ENCODE measurements at places on chromosomes 3 and 15. TPM values are rescaled to one million over a fixed set of nuclear protein-coding genes. Genes with fewer than 3 reads are reported as not detected.

DNA sequence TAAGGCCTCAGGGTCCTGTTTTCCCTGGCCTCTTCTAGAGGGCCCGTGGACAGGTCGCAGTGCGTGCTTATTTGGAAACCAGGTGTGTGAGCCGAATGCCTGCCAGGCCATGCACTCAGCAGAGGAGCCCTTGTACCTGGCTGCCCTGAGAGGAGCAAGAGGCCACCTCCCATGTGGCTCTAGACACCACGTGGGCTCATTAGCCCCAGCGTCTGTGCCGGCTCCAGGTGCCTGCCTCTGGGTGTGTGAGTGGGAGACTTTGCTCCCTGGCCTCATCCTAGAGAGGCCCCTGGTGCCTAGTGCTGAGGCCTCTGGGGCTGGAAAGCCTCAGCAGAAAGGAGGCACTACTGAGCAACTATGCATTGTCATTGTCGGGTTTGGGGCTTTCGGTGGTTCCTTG lies 50.4 kb downstream of the KLF13 start:
- DNase-seq, result no peak

- DNase-seq, result no peak
Observed at GRCh38 chr3:181719991-181720680, 8.4 kb downstream of the SOX2 start.

DNA sequence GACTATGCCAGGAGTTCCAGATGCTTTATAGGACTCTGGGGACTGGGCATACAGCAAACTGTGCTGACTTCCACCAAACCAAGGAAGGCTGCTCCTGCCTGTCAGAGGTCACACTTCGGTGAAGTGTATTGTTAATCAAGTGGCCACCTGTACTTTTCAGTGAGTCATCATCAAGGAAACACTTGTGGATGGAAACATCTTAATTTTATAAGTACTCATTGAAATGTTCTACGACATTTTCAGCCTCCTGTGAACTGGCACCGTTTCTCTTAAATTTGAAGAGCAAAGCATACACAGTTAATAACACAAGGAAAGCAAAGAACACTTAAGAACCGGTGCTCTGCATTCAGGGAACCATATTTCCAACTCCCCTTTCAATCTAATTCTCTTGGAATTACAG lies 801.7 kb upstream of the DPPA4 start:
- DNase-seq, result no peak

- DNase-seq, result no peak
Observed at GRCh38 chr3:18747383-18747782, 322.2 kb upstream of the SATB1 start.

GRCh38 chr3:68220832-68221231 lies 566.4 kb upstream of the SUCLG2 start:
- DNase-seq, result no peak

DNA sequence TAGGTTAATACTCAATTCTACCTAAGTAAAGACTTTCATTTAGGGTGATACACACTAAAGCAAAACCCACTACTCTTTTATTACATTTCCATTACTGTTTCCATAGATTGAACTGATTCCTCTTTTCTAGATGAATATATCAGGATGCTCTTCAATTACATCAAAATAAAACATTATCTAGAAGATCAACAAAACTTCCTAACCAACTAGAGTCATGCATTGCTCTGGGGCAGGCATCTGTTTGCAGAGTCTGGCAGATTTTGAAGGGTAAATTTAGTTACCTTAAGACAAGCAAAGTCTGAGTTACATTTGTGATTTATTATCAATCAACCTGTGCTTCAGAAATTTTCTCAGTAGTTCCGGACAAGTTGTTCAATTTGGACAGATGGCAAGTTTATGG lies 117.1 kb downstream of the NEK11 start:
- no peak for DNase-seq

Gene SELENOK
- total RNA-seq, result 31.6 TPM

- DNase-seq, result no peak
Observed at GRCh38 chr3:11618904-11619303, 24.8 kb downstream of the VGLL4 start.

Gene NANOGP8
- not detected for total RNA-seq

DNA sequence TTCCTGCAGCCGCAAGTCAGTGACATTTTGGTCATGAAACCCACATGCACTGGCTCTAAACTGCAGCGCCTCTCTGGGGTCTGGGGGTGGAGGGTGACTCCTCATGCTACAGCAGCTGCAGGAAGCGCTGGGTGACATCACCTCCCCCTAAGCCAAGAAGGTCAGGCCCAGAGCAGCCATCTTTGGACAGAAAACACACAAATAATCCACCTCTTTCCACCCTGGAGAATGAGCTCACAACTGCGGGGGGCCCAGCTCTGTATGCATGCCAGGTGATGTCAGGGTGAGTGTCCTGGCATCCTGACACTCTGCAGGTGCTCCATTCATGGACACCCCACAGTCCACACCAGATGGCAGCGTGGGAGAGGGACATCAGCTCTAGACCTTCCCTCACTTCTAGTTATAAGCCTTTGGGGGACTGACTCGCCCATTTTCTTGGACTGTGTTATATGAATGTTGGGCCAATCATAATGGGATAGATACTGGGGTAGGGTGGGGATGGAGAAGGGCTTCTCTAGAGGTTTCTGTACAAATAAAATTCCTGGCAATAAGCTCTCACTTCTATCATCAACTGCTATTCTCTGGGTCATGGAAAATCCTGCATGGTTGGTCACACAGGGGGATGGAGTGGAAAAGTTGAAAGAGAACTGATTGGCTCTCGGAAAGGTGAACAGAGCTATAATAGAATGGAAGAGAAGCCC lies 70.7 kb upstream of the THBS1 start:
- no peak for DNase-seq

GRCh38 chr15:42920519-42921341 lies at the start of gene TTBK2:
Gene TTBK2 (minus strand): TSS chr15:42920778. CDS start chr15:42878617, 42,161 bp downstream.
- DNase-seq, result peak; percentile 98

Gene CCDC54
- not detected for total RNA-seq

- no peak for DNase-seq
Observed at GRCh38 chr3:186283651-186284348, 78.2 kb downstream of the DGKG start.

Gene HLTF
- total RNA-seq, result 19.0 TPM

Gene GP9
- not detected for total RNA-seq

GRCh38 chr15:40006646-40007045 lies 32.3 kb downstream of the SRP14 start:
- no peak for DNase-seq

- no peak for DNase-seq
Observed at GRCh38 chr3:151183265-151183671, 19.7 kb downstream of the GPR171 start.

- no peak for DNase-seq
Observed at GRCh38 chr3:188449421-188449820, 295.5 kb downstream of the LPP start.

DNA sequence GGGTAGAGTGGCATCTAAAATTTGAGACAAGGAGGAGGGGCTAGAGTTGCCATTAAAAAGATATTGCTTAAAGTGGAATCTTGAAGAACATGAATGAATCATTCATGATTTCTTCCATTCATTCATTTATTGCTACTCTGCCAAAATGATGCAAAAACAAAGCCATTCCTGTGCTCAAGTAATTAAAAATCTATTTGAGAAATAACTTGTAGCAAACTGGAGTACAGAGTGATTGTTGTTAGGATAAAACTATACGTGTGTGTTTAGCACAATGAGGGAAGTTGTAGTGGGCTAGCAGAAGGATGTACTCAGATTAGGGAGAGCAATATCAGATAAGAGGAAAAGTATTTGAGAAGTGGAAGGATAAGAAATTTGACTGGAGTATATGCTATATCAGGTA lies 11.7 kb upstream of the CLDN1 start:
- DNase-seq, result no peak

Gene NOX5
- total RNA-seq, result not detected

Measured in activated CD4-positive, alpha-beta T cell treated with anti-CD3 and anti-CD28 coated beads for 36 hours (primary cell).